Stimulated activated CD4-positive, alpha-beta T cell treated with anti-CD3 and anti-CD28 coated beads, Interleukin-12 subunit alpha, Interleukin-12 subunit beta, amount 100 ng/mL, for 4 hours (primary cell): ENCODE measurements at places on chromosomes 5 and 9.

DNA sequence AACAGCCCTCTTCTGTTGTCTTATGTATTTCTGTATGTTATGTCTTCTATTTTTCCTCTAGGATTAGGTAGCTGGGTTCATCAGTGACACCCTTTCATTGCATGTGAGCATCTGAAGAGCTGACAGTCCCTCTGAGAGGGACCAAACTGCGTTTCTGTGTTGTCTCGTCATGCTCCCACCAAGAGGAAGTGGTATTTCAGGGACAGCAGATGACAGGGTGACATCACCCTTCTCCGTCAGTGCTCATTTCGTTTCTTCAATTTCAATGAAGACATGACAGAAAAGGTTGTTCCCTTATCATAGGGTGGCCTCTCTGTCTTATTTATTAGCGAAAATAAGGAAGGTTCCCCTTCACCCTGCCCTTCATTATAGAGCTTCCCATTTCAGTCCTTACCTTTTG, 225.9 kb upstream of the NR4A3 start:
- DNase-seq = no peak

DNA sequence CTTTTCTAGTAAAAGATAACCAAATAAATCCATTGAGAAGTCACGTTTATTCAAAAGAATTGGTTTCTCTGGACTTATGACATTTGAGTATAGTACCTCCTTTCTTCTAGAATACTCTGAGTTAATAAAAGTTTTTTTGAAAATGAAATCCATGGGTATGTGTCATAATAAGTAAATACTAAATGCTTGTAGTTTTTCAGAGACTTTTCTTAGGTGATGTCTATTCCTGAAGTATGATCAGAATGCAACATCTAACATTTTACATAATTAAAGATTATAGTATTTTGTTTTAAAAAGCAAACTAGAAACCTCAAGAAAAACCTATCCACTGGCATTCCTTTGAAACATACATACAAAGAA, 63.2 kb downstream of the NFIB start:
- no peak for DNase-seq

DNA sequence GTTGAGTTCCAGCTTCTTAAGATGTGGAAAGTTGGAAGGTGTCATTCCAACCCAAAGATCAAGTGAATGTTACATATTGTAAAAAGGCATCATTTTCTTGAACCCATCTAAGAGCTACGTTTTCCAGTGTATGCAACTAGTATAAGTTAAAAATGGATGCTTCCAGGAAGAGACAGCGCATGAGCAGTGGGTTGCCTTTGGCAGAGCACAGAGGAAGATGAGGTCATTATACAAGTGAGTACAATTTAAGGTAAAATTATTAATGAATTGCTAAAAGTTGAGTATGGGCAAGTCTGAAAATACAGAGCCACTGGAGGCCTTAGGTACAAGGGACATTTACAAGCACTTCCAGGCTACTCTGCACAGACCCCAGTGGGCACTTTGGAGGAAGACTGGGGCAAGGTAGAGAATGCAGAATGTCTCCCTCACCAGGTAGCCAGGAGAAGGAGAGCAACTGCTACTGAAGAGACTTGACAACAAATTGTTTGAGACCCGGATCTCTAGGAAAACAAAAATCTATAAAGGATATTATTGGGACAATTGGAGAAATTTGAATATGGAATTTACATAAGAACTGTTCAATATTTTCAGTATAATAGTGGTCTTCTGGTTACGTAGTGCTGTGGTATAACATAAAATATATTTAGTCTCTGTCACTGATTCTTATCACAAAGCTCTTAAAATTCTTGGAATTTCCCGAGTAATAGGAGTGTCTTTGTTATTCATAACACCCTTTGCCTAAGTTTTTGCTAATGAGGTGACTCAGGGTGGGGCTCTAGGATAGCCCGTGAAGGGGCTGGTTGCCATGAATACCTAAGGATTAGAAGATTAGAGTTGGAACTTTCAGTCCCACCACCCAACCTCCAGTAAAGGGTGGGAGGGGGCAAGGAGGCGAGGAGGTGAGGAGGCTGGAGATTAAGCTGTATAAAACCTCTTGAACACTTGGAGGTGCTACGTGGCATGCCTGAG, 129.9 kb upstream of the FER start:
- no peak for DNase-seq

- no peak for DNase-seq
Observed at GRCh38 chr5:73812962-73813588, 187.1 kb downstream of the ARHGEF28 start.

DNA sequence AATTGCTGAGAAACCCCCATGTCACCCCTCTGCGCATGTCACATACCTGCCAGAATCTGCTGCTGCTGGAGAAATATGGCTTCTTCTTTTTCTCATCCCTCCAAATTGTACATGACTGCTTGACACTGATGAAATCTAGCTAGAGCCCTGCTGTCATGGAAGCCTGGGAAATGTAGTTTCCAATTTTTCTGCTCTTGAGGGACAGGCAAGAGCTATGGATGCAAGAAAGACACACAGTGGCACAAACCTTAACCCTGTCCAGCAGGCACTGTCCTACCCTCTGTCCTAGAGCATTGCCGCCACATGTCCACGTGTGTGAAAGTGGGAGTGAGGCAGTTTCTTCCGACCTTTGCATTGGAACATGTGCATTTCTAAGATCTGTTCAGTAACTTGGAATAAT, 255.5 kb upstream of the SEMA6A start:
- no peak for DNase-seq

DNA sequence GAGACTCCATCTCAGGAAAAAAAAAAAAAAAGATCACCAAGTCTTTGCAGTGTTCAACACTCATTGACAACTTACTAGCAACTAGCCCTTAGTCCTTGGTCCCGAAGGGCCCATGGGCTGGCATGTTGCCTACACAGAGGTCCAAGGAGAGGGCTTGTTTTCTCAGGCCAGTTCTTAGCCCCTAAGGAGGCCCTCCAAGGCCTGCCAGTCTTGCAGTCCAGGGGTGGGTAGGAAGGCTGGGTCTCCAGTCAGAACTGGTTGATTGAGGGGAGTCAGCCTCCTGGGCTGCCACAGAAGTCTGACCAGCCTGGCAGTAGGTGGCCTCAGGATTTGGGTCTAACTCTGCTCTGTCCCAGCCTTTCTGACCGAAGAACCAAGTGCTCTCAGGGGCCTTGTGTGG, 32.7 kb downstream of the IER5L start:
- DNase-seq = no peak

DNA sequence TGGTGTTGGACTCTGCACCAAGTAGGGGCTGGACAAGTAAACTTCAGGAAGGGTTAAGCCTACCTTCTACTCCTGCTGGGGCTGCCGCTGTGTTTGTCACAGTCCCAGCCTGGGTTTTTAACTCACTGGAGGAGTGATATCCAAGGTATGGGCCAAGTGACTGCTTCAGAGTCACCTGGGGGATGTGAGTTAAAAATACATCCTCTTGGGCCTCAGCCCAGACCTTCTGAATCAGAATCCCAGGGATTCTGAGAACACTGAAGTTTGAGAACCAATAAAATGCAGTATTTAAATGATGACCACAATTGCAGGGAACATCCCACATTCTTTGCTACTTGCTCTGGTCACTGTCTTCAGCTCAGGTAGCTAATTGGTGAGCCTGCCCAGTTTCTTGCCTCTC, 95.1 kb upstream of the DNAH5 start:
- no peak for DNase-seq

DNA sequence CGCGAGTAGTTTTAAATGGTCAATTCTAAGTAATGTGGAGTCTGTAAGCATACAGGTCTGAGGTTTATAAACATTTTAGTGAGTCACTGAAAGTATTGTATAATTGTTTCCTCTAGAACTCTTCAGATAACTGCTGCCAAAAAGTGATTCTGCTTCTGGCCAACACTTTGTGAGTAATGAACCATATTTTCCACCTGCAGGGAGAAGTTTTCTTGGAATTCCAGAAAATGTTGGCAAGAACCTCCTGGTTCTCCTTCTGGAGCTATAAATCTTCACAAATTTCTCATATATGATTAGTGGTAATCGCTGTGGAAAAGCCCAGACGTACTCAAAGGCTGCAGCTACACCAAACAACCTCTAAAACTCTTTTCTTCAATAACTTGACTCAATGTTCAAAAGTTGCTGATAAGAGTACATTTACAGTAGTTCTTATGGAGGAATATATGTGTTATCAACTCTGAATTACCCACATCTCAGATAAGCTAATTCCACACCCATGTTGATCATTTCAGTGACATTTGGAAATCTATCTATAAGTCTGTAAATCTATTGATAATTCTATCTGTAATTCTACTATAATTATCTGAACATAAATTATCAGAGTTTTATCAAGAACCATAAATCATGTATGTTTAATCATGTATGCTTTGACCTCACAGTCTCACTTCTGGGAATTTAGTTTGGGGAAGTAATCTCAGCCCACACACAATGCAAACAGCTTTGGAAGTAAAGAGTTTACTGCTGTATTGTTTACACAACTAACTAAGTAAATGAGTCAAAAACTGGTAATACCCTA, 74.1 kb downstream of the FNBP1 start:
- no peak for DNase-seq

GRCh38 chr5:132003170-132003744, 8.2 kb downstream of the ACSL6 start:
- no peak for DNase-seq

DNA sequence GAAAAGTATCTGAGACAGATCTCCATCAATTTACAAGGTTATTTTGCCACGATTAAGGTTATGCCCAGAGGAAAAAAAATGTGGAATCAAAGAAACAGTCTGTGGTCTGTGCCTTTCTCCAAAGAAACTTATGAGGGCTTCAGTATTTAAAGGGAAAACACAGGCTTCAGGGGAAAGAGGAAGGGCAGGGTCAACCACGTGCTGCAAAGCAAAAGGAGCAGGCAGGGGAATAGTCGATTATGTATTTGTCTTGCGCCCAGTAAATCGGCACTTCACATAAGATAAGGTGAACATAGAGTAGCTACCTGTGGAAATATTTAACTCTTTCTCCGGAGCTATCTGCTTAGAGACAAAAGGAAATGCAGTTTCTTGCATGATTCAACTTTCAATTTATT, 343.7 kb downstream of the RAB3C start:
- DNase-seq = no peak

DNA sequence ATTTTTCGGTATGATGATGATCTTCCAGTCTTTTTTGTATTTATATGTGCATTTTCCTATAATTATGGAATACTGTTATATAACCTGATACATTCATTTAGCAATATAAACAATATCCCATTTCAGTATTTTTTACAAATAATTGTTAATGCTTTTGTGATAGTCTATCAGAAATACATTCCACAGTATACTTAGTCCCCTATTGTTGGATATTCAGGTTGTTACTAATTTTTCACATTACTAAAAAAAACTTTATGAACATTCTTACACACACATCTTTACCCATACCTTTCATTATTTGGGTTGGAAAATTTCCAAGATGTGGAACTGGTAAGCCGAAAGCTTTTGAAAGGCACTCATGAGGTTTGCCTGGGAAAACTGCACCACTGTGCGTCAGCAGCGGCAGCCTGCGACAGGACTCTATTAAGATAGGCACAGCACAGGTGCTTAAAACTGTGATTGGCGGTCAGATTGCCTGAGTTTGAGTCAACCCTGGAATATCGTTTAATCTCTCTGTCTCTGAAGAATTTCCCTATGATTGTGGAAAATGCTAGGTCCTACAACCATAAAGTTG, 147.5 kb upstream of the ERCC6L2 start:
- DNase-seq = no peak

DNA sequence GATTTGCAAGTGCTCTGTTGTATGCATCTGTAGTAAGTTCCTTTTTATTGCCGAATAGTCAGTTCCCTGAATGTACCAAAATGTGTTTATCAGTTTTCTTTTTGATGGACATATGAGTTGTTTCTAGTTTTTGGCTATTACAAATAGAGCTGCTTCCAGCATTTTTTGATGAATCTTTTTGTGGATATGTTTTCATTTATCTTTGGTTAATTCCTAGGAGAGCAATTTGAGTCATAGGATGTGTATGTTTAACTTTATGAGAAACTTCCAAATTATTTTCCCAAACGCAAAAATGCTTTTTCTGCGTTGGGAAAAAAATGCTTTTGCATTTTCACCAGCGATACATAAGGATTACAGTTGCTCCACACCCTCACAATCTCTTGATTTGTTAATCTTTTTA, 287.7 kb downstream of the FER start:
- no peak for DNase-seq

DNA sequence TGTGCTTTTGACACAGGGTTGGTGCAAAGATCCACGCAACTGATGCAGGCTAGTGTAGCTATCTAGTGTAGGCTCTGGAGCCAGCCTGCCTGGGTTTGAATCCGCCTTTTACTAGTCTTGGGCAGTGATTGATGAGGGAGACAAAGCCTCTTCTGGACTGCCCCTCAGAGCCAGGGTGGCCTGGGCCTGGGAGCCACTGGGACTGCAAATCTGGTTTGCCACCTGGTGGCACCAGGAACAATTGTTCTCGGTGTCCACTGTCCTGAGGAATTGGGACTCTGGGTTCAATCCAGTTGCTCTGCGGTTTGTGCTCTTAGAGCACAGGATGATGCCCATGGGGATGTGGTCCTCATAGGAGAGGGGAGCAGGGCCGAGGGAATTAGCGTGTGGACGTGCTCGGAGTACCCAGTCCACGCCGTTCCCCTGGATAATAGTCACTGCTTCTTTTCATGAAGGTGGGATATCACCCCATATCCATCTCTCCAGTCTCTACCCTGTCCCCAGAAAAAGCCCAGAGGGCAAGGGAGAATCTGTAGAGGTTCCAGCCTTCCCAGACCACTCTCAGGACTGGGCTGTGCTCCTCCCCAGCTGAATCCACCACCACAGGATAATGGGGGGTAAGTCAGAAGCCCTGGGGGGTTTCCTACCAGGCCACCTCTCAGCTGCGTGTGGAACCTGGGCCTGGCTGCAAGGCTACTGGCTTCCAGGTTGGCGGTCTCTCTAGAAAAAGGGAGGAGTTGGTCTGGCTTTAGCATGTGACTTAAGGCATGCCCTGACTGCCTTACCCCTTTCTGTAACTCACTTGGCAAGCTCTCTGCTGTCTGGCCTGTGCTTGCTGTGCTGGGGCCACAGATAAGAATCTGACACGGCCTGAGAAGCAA, 1.9 kb downstream of the B4GALT7 start:
- DNase-seq = no peak
